ENCODE measurements at places on chromosomes 4 and X.

DNA sequence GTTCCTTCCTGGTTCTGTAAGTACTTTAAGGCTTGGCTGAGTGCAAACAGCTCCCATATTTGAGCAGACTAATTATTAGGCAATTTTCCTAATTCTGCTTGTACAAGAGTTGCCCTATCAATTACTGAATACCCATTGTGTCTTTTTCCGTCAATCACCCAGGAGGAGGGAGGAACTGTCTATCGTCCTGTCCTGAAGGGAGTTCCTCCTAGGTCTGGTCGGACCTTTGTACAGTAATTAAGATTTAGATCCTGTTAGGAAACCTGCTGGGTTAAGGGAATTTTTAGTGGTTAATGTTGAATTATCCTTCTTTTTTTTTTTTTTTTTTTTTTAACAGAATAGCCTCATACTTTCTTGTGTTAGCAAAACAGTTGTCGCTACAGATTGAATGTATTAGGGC, 130.1 kb downstream of the KDM6A start:
- DNase-seq, result no peak

DNA sequence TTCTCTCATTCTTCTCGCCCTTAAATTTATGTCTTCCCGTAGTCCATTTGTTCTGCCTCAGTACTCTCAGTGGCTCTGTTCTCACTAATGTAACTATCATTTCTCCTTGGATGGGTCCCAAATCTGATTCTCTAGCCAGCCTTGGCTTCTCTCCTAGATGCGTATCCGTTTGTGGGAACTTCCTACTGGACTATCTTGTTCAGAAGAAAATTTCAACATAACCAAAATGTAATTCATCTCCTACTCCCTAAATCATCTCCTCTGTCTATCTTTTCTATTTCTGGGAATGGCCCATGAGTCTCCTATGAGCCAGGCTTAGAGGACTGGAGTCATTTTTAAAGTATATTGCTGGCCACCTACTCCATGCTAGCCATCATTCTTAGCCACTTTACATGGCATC, 4.4 kb upstream of the C4orf36 start:
- no peak for DNase-seq

DNA sequence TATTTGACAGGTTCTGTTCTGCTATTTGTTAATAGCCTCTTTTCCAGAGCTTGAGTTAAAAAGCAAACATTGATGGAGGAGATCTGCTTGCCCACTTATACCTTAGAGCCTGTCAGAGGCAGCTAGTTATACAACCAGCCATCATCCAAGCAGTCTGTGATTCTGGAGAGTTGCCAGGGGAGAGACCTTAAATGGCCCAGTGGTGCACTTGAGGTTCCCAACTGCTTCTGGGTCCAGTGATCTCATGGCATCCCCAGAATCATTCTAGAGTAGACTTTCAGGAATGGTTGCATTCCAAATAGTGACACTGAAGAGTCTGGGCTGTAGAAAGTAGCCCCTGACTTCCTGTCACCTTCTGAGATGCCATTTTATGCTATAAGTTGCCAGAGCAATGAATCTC, 160.7 kb downstream of the FHIP1A start:
- no peak for DNase-seq

DNA sequence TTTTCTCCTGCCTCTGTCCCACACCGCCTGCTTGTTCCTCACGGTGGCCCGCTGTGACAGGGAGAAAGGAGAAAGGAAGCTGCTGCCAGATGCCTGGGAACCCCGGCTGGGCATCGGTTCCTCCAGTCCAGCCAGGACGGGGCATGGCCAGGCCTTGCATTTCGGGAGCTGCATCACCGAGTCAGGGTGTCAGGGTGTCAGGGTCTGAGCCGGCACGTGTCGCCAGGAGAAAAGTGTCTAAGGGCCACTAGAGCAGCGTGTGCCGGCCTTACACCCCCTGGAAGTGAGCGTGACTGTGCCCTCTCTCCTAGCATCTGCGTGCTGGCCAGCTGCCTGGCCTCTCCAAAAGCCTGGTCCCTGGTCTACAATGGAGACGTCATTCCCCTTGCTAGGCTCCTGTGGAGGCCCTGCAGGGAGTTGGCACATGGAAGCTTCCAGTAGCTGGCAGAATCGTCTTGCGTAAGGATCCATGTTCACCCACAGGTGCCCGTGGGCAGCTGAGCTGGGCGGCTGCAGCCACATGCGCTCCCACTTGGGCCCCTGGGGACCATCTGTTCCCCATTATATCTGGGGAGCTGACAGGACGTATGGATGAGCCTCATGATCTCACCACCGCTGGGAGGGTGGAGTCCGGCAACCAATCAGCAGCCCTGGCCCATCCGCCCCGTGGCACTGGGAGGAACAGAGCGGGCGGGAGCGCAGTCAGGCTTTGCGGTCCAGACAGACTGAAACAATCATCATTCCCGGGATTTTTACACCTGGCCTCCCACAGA, 39.9 kb upstream of the HMX1 start:
- no peak for DNase-seq

DNA sequence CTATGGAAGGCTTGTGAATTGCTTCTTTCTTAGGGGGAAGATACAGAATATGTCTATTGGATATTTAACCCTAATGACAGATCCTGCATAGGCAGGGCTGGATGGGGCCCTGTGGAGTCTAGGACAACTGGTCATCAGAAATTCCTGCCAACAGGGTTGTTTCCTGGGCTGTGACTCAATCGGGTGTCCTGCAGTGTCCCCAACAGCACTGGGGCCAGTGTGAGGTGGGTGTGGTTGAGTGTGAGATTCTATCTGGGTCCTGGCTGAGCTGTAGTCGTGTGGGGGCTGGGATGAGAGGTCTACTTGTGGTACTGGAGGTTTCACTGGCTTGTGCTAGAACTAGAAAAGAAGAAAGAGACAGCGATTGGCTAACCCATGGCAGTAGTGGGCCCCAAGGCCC, 87.3 kb upstream of the WDR1 start:
- no peak for DNase-seq

DNA sequence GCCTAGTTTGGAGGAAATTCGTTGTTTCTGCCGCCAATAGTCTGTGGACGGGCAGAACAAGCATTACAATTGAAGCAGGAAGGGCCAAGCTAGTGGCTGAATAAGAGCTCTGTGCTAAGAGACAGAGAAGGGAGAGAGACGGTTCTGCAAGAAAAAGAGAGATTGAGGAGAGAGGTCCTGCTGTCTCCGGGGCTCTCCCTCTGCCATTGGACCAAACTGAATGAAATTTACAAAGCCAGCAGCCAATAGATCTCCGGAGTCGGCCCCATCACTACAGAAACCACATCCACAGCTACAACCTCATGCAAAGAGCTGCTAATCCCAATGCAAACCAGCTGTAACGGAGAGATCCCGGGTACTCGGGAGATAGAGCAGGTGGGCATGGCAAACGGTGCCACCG, at the start of gene NLGN4X:
TSS of gene NLGN4X (minus strand) at position 148 of the 400 bp plus-strand sequence. CDS start 77,401 bp downstream, outside the sequence.
- DNase-seq, result no peak
